ENCODE measurements at places on chromosomes 12 and 14.

- DNase-seq = peak; percentile 9
These were observed 299.7 kb upstream of the FBXO33 start for GRCh38 chr14:39731912-39732311.

GRCh38 chr14:73116079-73116665 is 20.1 kb upstream of the PSEN1 start:
- DNase-seq = no peak

DNA sequence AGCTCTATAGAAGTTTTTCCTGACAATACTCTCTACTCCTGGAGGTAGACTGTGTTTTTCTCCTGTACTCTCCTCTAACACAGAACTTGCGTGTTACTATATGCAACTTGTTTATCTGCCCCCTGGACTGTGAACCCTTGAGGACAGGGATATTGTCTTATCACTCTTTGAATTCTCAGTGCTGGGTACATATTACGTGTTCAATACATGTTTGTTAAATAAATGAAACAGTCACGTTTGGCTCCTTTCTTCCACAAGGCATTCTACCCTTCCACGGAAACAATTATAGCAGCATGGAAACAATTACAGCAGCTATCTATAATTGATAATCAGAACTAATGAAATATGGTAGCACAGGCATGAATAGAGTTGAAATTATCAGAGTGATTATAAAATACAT is 50.7 kb downstream of the CRADD start:
- DNase-seq = no peak

- DNase-seq = no peak
These were observed 52.5 kb upstream of the PPP2R5C start for GRCh38 chr14:101708853-101709532.

DNA sequence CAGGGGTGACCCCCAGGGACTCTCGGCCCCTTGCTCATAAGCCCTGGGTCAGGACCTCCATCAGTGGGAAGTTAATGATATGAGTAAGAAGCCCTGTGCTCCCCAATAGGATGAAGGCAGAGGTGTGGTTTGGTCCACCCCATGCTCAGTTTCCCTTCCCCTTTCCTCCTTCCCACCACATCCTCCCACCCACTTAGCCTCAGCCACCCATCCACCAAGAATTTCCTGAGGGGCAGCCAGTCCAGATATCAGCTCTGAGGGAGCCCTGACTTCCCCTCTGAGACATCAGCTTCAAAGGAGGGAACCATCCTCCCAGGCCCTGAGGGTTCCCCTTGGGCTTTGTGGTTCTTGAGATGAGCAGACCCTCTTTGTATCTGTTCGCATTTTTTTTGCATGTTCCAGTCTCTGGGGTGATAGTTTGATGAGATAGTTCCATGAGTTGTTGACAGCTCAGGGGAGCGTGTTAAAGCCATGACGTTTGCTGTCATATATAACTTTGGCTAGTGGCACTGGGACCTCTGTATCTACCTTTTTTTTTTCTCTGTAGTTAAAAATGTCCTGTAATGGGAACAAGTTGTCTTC is 71.2 kb downstream of the LGMN start:
- no peak for DNase-seq

DNA sequence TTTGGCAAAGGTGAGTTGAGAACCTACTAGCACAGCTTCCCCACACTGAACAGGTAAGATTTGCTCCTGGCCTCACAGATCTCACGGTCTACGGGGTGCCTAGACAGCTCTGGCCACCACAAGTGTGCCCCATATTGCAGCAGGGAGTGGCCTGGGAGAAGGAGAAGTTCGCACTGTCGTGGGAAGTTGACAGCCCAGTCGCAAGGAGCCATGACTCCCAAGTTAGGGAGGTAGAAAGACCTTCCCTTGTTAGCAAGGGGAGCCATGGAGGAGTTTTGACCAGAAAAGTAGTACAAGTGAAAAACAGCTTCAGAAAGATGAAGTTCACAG is 316.3 kb downstream of the BCL11B start:
- DNase-seq = no peak

GRCh38 chr14:63180011-63180410 is 24.2 kb upstream of the RHOJ start:
- DNase-seq = no peak

- no peak for DNase-seq
These were observed 272.5 kb downstream of the SLC15A4 start for GRCh38 chr12:128551266-128551665.

DNA sequence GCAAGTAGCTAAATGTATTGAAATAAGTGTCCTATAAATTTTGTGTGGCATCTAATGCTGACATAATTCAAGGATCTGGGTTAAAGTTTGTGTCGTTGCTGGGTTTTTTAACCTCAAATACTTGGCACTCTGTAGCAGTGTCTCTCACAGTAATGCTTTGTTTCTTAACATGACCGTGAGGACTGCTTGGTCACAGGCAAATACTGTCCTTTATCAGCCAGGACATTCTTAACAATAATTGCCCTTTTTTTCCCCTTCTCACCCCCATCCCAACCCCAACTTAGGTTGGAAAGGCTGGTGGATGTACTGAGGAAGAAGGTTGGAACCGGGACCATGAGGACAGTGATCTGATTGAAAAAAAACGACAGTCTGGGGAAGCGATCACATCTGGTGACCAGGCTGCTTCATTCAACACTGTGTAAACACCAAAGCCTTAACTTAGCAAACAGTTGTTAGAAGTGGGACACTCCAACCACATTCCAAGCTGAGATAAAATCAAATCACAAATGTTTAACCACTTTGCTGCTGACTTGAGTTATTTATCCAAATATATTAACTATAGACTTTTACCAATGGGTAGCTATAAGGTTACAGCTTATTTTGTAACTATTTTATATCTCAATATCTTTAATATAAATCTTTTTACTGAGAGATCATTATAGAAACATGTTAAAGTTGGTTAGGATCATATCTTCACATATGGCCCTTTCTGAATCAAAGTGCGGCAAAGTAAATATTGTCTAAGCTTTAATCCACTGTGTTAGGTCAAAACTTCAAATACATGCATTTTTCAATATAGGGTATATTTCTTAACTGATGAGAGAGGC is 48.2 kb downstream of the FOXA1 start:
- DNase-seq = no peak

- no peak for DNase-seq
These were observed 298.6 kb upstream of the NOVA1 start for GRCh38 chr14:26896447-26896846.

- no peak for DNase-seq
These were observed 56.4 kb downstream of the RASSF9 start for GRCh38 chr12:85779768-85780167.

DNA sequence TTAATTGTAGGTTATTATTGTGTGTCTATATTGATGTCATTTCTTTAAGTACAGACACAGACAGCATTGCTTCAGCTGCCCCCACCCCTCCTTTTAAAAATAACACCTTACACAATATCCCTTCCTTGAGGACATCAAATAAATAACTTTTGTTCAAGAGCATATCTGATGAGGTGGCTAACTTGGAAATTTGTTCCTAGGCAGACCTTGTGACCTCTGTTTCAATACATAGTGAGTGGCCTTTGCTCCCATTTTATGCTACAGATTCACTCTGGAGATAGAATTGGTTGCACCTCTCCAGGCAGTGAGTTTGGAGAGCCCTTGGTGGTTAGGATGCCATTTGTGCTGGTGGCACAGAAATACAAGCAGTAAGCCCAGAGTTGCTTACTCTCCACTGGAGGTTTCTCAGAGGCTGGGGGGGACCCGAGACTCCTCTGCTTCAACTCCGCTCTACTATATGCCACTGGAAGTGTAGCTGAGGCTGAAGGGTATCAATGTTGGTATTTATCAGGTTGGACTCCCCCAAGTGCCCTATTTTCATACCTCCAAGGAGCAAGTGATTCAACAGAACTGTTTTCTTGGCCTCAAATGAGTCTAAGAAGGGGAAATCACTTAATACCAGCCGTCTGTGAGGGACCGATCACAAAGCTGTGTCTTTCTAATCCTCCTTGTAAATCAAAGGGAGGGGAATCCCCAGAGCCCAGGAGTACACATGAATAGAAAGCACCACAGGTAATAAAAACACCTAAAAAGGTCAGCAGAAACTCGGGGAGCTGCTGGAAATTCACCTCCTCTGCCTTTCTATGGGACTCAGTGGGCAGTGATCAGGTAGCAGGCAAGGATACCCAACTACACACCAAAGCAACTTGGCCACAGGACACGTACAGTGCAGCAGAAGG is 463.1 kb downstream of the RAD51B start:
- no peak for DNase-seq

GRCh38 chr12:11660624-11661023 is 11.2 kb downstream of the ETV6 start:
- no peak for DNase-seq

DNA sequence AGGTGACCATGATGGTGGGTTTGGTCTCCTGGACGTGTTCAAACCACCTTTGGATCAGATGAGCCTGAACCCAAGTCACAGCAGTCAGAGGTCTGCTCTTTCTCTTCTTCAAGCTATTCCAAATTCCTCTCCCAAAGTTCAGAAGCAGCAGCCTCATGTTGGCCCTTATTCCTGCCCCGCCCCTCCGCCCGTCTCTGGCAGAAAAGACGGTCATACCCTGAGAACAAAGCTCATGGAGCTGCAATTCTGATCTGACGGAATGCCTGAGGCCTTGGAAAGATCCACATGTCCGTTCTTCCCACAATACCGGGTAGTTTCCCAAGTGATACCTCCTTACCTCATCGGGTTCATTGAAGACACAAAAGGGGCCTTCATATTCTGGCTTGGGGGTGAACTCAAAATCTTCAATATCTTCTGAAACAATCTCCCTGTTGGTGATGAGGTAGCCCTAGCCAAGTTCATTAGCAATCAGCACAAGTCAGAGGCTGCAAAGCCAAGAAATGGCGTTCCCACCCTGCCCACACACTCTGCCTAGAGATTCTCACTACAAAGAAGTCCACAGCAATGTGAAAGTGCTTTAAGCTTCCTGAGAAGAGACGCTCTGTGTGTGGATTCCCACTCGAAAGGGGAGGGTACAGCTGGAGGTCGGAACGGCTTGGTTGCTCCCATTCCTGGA is 11.2 kb downstream of the POLE start:
- no peak for DNase-seq

DNA sequence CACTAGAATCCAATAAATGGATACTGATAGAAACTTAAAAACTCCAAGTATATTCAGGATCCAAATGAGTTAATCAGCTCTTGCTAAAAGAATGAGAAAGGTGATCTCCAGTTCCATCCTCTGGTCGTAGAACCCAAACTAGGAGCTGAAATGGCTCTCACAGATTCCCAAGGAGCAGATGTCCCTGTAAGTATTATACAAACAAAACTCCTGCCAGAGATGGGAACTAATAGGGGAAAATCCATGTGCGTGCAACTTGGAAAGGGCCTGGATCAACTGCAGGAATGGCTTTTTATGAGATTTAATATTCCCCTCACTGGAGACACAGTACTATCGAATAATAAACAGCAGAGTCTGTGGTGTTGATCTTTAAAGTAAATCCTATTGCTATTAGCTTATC is 309.2 kb upstream of the TBX3 start:
- no peak for DNase-seq

DNA sequence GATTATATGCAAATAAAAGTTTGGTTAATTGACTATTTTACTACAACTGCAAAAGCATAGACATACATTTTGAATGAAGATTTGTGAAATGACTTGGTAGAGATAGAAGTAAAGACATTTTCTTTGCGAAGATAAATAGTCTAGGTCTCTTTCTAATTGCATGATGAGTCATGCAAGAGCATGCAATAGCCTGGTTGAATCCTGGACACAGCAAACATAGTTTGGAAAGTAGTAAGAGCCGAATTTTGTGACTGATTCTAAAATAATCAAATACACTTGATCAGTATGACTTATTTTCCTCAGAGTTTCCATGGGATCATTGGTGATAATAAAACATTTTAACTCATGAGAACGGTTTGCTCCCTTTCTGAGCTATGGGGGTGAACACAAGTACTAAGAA is 27.7 kb upstream of the CAND1 start:
- DNase-seq = no peak

Data from iPS DF 6.9 (cell line).